Hematopoietic multipotent progenitor cell treated with erythropoietin and hydrocortisone succinate and interleukin-3 and kit ligand, for 8 days (in vitro differentiated cells): ENCODE measurements at places on chromosomes 2 and 18.

DNA sequence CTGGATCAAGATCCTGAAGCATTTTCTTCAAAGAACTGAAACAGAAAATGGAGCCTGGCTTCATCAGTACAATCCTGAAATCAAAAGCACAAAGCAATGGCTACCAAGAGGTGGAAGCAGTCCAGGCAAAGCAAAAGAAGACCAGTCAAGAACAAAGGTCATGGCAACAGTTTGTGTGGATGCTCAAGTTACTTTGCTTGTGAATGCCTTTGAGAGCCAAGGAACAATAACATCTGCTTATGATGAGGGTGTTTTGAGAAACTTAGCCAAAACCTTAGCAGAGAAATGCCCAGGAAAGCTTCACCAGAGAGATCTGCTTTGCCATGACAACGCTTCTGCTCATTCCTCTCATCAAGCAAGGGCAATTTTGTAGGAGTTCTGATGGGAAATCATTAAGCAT is 723.1 kb downstream of the TMEM182 start:
- no peak for DNase-seq

DNA sequence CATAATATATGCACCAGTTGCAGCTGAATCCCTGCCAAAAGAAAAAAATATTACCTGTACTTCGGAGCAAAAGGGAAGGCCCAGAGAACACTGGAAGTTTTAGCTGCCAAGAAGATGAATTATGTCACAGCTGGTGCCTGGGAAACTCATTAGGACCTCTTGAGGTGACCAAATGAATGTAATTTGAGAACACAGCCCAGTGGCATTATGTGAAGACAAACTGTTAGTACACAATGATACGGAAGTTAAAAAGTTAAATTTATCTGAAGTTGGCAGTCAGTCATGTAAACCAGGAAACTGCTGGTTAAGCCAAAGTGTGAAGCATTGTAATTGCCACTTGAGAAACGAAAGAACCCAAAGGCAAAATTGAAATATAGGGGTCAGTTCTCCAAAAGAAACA is 80.7 kb downstream of the EML4 start:
- peak; percentile 5 for DNase-seq

- no peak for DNase-seq
Observed at GRCh38 chr2:152411154-152411553, 76.2 kb downstream of the FMNL2 start.

DNA sequence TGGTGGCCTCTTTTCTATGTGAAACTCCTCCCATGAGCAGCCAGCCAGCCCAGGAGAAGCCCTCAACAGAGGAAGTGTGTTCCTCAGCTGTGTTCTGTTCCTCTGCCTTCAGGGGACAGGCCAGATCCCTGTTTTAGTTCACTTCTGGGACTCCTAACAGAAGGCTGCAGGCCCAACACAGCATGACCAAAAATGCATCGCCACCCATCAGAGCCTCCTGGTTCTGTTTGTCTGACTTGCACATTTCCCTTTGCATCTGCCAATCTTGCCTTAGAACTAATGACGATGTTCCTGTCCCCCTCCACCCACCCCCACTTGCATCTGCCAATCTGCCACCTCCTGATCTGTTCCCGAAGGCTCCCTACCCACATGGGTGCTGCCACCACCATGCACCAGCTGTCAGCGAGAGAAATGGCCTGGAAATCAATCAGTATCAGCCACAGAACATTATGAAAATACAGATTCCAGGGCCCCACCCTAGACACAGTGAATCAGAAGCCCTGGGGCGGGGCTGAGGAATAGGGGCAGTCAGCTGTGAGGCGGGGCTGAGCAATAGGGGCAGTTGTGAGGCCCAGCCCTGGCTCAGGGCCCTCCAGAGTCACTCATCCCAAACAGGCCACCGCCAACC is 51.0 kb downstream of the FAM168B start:
- peak; percentile 32 for DNase-seq

DNA sequence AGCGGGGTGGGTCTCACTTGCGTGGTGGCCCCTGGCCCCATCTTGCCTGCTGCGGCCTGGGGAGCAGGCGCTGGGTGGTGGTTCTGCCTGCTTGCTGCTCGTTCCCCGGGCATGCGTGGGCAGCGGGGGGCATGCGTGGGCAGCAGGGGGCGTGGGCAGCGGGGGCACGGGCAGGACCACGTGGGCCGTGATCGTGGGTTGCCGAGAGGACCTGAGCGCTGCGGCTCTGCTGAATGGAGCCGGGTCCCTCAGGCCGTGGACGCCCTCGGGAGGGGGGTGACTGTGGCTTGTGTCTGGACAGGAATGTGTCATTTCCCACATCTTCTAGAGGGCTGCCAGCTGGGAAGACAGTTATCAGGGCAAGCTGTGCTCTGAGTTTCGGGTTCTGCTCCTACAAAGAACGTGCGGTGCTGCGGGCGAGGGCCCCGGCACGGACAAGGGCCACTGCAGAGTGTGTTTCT is 8.3 kb upstream of the GAL3ST2 start:
- DNase-seq, result no peak

GRCh38 chr2:173828189-173829142 is 136.7 kb downstream of the SP3 start:
- no peak for DNase-seq
